HS-5 (cell line): ENCODE measurements at places on chromosomes 16 and 17.

DNA sequence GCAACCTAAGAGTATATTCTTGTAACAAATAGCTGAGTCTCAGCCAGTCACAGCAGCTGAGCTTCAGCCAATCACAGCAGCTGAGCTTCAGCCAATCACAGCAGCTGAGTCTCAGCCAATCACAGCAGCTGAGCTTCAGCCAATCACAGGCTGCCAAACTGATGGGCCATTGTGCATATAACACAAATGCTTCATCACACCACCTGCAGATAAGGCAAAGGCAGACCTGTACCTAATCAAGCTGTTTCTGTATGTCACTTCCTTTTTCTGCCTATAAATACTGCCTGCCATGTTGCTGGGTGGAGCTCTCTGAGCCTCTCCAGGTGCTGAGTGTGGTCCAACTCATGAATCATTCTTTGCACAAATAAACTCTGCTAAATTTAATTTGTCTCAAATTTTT lies 19.9 kb downstream of the MYH13 start:
- no peak for DNase-seq

DNA sequence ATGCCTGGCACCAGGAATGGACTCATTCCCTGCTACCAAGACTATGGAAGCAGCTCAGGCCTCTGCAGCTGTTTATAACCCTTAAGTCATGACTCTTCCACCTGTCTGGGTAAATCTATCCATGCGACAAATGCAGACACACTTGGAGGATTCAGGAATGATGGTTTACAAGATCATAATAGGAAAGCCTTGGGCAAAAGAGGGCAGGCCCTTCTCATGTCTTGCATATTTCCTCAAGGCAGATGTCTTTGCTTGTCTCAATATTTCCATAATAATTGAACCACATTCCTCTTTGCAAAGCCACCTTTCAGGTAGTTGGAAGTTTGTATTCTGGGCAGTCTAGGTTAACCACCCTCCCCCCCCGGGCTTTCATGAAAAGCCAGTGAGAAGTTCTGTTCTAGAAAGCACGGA lies 884 bp upstream of the JPT1 start:
- DNase-seq = no peak

- no peak for DNase-seq
These were observed 35.4 kb upstream of the CDH15 start for GRCh38 chr16:89135971-89136765.

- DNase-seq = no peak
These were observed 12.8 kb upstream of the CNEP1R1 start for GRCh38 chr16:50012182-50012581.

DNA sequence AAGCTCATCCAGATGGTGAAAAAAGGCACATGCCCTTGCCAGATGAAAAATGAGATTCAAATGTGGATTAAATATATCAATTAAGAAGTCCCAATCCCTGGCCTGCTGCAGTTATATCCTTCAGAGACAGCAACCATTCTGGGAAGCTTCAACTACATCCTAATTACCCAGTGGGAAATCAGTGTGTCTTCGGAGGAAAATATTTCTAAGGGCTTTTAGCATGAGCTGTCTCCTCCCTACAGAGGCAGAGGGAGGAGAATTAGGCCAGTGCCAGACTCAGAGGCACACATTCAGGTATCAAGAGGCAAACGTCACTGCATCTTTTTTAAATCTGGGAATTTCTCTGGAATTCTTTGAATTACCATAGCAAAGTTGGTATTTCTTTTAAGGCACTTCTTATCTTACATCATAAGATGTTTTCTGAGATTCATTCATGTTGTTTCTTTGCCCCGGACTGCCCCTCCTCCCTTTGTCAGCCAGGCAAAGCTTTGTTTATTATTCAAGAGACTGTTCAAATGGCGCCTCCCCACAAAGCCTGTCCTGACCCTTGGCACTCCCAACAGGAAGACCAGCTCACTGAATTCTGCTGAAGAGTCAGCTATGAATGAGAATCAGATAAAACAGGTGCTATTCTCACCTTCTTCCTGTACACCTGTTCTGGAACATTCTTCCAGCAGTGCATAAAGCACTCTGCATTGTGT lies 38.3 kb upstream of the SMPD3 start:
- no peak for DNase-seq

- DNase-seq = no peak
These were observed 3.4 kb downstream of the ZNF469 start for GRCh38 chr16:88385831-88386815.

DNA sequence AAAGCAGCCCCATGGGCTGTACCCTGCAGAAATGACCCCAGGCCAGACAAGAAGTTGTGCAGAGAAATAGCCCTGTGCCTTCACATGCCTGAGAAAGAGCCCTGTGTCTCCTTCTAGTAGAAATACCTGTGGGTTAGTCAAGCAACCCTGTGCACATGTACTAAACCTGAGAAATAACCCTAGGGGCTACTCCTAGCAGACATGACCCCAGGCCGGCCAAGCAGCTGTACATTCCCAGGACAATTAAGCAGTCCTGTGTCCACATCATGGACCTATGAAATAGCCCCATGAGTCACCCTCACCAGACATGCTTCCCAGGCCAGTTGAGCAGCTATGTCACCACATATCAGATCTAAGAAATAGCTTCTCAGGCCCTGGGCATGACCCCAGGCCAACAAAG lies 519.7 kb upstream of the CA10 start:
- DNase-seq = no peak

- no peak for DNase-seq
These were observed 149.6 kb upstream of the TNRC6C start for GRCh38 chr17:77808686-77809425.

DNA sequence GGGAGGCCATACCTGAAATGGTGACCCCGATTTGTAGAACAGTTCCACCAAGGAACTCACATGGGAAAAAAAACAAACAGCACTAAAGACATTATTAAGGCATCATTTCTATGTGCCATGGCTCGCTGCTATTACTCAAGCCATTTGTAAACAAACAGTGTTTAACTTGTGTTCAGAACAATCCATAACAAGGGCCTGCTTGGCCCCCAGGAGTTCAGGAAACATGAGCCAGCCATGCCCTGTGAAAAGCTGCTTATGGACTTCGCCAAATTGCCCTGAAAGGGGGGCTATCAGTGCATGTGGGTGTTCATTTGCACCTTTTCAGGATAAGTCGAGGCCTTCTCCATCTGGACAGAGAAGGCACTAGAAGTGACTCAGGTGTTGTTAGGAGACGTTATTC lies 8.0 kb downstream of the POLR3K start:
- no peak for DNase-seq

DNA sequence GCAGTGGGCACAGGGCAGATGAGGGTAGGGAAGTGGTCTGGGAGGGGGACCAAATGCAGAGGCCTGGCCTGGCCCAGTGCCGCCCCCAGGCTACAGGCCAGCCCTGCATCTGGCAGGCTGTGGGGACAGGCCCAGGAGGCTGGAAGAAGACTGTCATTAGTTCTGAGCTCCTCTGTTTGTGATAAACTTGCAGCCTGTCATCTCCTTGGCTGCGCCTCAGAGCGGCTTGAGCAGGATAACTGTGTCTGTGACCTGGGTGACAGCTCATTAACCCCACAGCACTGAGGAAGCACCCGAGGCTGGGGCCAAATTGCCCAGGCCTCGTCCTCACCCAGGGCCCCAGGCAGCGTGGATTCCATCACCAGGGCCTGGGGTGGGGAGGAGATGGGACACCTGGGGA lies 23.9 kb downstream of the ABCC3 start:
- DNase-seq = no peak

- no peak for DNase-seq
These were observed 15.1 kb downstream of the MAP3K14 start for GRCh38 chr17:45301674-45302073.

DNA sequence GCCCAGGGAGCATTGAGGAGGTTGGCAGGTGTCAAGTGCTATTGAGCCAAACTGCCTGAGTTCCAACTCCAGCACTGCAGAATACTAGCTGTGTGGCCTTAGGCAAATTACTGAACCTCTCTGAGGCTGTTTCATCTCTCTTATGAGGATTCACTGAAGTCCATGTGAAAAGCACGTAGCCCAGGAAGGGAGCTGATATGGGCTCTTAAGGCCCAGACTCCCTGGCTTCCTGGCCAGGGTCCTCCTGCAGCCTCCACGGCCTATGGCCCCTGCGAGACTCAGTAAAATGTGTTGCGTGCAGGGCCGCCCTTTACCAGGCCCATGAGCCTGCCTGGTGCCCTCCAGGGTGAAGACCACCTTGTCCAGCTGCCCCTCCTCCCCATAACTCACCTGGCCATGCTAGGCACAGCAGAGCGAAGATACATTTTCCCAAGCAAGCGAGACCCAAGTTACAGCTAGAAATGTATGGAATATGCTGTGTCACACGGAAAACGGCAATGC lies 133.7 kb upstream of the TNRC6C start:
- DNase-seq = no peak

DNA sequence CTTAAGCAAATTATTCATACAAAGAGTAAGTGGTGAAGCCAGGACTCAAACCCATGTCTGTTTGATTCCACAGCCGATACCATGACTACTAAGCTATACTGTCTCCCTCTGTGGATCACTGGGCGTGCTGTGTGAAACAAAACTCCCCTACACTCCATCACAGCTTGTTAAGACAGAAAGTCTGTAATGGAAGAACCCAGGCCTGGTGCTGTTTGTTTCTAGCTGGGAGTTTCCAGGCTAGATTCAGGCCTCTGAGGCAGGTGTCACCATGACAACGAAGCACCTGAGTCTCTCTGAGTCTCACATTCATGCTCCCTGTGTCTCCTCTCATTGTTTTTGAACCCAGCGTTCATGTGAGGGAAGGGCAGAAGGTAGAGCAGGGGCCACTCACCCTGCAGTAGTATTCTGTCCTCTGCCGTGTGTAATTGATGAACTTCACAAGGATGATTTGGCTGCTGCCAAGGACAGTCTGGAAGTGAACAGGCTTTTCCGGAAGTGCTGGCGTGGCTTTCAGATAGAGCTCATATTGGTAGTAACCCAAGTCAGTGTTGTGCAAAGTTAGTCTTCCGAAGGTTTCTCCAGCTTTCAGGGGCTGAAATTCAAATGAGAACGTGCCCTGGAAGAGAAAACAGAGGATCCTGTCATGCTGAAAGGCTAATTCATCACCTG lies 8.6 kb upstream of the VAC14 start:
- no peak for DNase-seq

- no peak for DNase-seq
These were observed 290.9 kb downstream of the MAF start for GRCh38 chr16:79309606-79310005.

GRCh38 chr16:56977216-56977615 lies 12.1 kb upstream of the NLRC5 start:
- no peak for DNase-seq

GRCh38 chr16:64865069-64865696 lies 256.7 kb downstream of the CDH11 start:
- DNase-seq = no peak

GRCh38 chr17:611202-611601 lies 103.4 kb downstream of the VPS53 start:
- DNase-seq = no peak

- no peak for DNase-seq
These were observed 33.1 kb downstream of the COG4 start for GRCh38 chr16:70490261-70490660.

DNA sequence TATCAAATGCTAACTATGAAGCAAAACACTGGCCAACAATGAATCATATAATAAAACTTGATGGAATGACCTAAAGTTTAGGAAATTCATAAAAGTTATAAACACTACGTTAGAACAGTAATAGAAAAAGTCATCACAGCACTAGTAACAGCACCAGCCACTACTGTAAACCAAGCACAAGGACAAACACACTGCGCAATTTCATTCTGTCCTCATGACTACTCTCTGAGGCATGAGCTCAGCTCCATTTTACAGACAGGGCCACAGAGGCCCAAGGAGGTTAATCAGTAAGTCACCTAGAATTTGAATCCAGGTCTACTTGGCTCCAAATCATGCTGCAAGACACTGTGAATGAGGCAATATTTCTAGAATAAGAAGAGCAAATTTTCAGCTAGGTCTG lies 13.4 kb downstream of the EMC8 start:
- no peak for DNase-seq

DNA sequence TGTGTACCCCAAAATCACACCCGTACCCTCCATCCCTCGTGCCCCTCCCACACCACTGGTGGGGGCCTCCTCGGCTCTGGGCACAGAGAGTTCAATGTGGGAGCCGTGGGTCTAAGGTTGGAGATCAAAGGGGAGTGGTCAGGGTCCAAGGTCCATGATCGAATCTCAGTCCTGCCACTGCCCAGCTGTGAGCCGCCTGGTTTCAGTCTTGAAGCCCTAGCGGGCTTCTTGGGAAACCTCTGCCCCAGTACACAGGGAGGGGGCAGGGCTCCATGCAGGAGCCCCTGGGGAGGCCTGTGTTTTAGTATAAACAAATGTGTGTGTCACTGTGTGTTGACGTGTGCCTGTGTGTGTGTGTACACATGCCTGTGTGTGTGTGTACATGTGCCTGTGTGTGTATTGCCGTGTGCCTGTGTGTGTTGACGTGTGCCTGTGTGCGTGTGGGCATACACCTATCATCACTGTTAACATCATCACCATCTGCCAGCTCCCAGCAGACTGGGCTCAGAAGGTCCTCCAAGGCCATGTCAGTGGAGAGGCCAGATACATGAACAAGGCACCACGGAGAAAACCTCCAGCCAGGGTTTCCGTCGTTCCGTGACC lies 26.5 kb upstream of the ZNF469 start:
- no peak for DNase-seq

DNA sequence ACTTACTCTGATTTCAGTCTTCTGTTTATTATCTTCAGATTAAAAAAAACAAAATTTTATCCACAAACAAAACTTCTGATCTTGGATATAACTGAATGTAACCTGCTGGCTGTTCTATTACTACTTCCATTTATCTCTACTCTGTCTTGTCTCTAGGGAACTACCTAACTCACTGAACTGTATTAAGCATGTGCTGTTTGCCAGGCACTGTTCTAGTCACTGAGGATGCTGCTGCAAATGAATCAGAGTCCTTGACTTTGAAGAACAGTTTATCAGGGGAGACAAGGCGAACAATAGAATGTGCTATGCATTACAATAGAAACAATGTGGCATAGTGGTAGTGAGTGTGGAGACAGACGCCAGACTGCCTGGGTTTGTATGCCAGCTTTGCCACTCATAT lies 2.3 kb upstream of the ANKRD40 start:
- no peak for DNase-seq
